GM13976 (cell line): ENCODE measurements at places on chromosomes 7 and 10.

DNA sequence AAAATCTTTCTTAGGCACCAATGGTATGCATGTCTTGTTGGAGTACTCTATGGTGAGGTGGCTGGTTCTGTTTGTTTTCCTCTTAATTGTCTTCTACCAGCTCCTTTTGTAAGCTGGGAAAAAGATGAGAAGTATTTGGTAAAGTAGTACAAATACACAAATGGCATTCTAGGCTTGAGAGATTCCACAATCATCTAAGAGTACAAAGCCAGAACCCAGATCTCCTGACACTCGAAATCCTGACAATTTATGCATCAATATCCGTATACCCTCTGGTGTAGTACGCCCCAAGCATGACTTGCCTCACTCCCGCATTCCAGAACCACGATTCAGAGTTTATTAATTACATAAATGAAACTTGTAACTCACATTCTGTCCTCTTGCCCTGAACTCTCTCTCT is 43.5 kb downstream of the CDCA7L start:
- no peak for DNase-seq

- no peak for DNase-seq
Measured at GRCh38 chr10:131049016-131049415, 262.5 kb downstream of the TCERG1L start.

- DNase-seq, result no peak
Measured at GRCh38 chr10:67433276-67433675, 262.7 kb downstream of the CTNNA3 start.

GRCh38 chr10:60040014-60040662 is 133.8 kb upstream of the CCDC6 start:
- DNase-seq, result no peak

DNA sequence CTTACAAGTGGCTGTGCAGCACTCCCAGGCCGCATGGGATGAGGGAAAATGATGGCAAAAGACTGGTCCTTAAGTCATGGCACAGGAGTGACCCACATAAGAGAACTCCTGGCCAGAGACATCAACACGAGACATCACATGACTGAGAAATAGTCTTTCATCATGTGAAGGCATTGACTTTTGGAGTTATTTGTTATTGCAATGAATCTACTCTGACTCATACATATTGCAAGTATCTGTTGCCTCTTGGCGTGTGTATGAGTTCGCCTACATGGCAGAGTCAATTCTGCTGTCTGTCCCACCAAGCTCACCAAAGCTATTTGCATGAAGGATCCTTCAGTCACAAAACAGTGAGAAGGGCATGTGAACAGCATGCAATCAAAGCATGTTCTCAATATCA is 59.7 kb upstream of the HABP2 start:
- no peak for DNase-seq

DNA sequence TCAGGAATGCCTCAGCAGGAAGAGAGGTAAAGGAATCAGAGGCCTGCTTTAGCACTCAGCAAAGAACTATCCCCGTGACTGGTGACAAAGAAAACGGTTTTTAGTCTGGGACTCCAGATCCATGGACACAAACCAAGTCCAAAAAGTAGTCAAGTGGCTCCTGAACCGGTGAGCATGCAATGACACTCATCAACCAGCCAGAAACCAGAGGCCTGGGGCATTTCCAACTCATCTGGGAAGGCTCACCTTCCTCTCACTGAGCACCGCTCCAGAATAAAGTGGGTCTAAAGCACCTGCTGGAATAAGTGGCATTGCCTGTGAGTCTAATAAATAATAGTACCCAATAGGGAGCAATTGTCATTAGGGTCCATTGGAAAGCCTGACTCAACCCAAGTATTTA is 17.9 kb upstream of the UCN3 start:
- no peak for DNase-seq

DNA sequence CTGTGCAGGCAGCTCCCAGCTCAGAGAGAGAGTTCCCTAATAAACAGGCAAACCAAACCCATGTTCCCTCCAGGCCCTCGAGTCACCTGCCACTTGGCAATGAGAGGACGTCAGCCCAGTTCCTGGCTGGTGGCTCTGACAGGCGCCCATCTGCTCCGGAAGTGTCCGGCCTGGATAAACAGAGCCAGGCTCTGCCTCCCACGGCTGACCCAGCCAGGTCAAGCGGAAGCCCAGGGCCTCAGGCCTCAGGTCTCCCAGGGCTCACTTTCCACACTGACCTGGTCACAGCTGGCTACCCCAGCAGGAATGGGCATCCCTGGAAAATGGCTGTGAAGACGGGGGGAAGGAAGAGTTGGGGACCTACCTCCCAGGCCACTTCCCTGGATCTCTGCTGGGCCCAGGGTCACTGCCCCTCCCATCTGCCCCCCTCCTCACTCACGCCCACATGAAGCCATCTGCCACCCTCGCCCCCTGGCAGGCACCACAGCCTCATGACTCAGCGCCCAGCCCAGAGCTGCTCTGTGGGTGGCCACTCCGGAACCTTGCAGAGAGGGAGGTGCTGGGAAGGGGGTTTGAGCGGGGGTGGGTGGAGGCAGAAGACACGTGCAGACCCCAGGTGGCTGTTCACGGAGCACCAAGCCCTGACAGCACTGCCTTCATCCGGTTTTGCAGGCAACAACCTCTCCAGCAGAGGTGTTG is 37.4 kb upstream of the DUSP5 start:
- no peak for DNase-seq

DNA sequence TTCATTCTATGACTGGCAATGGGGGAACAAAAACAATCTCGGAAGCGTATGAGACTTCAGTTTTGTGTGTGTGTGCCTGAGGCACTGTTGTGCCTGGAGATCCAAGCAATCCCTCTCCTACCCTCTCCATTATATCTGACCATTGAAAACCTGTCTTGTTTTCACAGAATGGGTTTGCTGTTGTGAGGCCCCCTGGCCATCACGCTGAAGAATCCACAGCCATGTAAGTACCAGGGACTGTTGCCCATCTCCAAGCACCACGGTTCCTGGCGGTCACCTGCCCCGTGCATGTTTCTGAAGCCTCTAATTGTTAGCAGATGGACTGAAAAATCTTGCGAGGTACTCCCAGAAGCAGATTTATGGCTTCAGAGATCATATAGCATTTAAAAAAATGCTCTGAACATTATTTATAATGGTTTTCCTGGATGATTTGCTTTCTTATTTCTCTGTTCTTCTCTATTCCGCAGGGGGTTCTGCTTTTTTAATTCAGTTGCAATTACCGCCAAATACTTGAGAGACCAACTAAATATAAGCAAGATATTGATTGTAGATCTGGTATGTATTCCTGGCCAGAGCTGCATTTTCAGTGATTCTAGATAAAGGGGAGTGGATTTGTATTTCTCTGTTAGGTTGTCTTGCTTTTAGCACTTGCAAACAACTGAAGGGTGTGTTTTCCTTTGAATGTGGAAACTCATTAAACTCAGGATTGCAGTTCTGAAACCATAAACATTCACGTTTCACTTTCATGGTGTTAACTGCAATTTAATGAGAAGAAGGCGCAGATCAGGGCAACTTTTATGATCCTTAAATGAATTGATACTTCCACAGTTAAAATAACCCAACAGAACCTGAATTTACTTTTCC is 288.2 kb downstream of the TWIST1 start:
- no peak for DNase-seq

DNA sequence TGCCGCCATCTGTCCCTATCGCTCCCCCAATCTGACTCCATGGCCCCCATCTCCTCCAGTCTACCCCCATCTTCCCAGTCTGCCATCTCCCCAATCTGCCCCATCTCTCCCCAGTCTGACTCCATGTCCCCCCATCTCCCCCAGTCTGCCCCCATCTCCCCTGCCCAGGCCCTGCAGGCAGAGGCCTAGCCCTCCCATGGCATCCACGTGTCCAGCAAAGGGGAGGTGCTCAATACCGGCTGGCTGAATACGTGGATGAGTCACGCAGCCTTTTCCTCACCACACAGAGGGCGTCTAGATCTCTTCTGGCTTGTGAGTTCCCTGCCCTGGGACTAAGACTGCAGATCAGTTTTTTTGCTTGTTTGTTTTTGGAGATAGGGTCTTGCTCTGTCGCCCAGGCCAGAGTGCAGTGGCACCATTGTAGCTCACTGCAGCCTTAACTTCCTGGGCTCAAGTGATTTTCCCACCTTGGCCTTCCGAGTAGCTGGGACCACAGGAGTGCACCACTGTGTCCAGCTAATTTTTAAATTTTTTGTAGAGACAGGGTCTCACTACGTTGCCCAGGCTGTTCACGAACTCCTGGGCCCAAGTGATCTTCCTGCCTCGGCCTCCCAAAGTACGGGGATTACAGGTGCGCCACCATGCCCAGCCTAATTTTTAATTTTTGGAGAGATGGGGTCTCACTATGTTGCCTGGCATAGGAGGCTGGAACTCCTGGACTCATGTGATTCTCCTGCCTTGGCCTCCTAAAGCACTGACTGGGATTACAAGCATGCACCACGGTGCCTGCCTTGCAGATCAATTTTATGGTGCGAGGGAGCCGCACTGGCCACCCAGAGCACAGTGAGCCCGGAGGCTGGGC is 15.3 kb upstream of the GPR146 start:
- peak; percentile 85 for DNase-seq

DNA sequence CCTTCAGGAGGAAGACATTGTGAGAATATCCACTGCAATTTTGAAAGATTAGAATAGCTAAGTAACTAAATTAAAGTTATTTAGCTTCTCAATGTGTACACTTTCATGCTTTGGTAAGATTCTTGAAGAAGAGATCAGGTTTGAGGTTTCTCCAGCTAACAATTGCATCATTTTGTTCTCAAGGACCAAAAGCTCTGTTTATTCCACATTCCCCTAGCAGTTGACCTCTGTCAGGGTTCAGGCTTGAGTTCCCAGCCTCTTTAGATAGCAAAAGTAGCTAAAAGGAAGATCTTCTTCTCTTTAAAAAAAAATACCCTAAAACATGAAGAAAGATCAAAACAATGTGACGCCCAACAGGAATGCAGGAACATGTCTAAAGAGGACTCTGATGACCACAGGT is 179.4 kb upstream of the IGFBP3 start:
- DNase-seq, result no peak

GRCh38 chr10:123808286-123808685 is 83.3 kb downstream of the CPXM2 start:
- no peak for DNase-seq

GRCh38 chr10:130481936-130482335 is 345.7 kb downstream of the GLRX3 start:
- DNase-seq, result no peak
